ENCODE measurements at places on chromosomes 3 and 15. TPM values are rescaled to one million over a fixed set of nuclear protein-coding genes. Genes with fewer than 3 reads are reported as not detected.

The ARNT2 gene
- not detected for total RNA-seq

The ISY1 gene
- total RNA-seq, result 36.0 TPM

The RTP3 gene
- total RNA-seq, result not detected

DNA sequence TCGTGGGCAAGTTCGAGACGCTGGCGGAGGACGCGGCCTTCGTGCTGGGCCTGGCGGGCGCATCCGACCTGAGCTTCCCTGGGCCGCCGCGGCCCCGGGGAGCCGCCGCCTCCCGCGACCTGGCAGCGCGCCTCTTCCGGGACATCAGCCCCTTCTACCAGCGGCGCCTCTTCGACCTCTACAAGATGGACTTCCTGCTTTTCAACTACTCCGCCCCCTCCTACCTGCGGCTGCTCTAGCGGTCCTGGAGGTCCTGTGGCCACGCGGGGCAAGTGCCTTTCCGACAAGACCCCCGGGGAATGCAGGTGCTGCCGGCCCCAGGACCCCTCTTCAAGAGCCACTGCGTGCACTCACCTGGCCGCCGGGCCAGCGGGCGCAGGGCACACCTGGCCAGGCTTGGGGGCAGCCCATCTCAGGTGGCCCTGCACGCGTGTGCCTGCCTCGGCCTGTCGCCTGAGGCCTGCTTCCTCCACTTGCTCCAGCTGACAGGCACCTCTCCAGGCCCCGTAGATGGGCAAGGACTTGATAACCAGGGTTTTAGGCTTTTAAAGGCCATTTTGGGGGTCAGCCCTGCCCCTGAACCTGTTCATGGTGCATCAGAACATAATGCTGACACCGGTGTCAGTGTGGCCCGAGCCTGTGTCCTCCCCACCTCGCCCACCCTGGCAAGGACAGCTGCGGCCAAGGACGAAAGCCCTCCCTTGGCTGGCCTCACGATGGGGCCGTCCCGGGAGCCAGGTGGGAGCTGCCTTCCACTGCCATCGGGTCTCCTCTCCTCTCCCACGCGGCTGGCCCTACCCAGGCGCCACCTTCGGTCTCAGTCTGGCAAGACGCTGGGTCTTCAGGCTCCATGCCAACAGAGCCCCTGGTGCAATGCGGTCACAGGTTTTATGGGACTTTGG lies 16.1 kb downstream of the C3orf22 start:
- H3K4me1 ChIP-seq, result no peaks in the 10 kb centered on the region
- H3K4me3 ChIP-seq, result no peak overlapping the region
- H3K27ac ChIP-seq, result no peak overlapping the region

DNA sequence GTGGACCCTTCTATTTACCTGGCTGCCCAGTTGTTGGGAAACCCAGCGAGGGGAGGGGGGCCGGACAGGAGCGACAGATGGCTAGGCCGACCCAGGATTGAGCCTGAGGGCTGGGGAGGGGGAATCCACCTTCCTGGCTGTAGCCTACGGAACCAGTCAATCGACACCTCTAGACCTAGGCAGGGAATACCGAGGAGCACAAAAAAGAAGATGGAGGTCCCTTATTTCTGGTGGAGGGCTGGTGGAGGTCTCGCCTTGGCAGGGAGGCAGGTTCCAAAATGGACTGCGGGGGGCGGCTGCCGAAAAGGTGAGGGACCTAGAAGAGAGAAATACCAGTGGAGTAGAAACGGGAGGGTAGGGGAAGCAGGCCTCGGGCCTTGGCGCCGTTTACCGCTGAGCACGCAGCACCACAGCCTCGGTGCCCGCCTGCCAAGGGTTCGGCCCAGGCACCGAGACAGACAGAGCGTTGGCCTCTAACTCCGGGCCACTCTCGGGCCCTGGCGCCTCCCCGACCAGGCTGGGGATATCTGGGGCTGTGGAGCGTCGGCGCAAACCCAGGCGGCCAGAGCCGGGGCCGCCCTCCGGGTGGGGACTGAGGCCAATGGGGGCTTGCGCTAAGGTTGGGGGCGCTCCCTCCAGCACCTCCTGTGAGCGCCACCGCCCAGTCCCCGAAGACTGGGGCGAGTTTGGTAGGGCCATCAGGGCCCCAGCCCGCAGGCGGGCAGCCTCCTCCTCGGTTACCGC lies 1.6 kb downstream of the ANKRD63 start:
- H3K27ac ChIP-seq, result no peak overlapping the region
- H3K36me3 ChIP-seq, result no peaks in the 10 kb centered on the region
- no peak overlapping the region for H3K4me3 ChIP-seq
- H3K27me3 ChIP-seq, result peaks cover 13% of the 10 kb centered on the region
- H3K4me1 ChIP-seq, result no peaks in the 10 kb centered on the region
- no peak for DNase-seq

GRCh38 chr3:63726656-63727055 lies 74.2 kb downstream of the SNTN start:
- H3K27me3 ChIP-seq, result no peaks in the 10 kb centered on the region
- no peak overlapping the region for H3K4me3 ChIP-seq
- DNase-seq, result no peak
- no peak overlapping the region for H3K27ac ChIP-seq
- no peaks in the 10 kb centered on the region for H3K36me3 ChIP-seq
- H3K4me1 ChIP-seq, result no peaks in the 10 kb centered on the region

GRCh38 chr3:120441776-120442175 lies 9.0 kb downstream of the FSTL1 start:
- H3K4me1 ChIP-seq, result no peaks in the 10 kb centered on the region
- no peak overlapping the region for H3K4me3 ChIP-seq
- no peaks in the 10 kb centered on the region for H3K27me3 ChIP-seq
- no peak for DNase-seq
- H3K27ac ChIP-seq, result no peak overlapping the region

DNA sequence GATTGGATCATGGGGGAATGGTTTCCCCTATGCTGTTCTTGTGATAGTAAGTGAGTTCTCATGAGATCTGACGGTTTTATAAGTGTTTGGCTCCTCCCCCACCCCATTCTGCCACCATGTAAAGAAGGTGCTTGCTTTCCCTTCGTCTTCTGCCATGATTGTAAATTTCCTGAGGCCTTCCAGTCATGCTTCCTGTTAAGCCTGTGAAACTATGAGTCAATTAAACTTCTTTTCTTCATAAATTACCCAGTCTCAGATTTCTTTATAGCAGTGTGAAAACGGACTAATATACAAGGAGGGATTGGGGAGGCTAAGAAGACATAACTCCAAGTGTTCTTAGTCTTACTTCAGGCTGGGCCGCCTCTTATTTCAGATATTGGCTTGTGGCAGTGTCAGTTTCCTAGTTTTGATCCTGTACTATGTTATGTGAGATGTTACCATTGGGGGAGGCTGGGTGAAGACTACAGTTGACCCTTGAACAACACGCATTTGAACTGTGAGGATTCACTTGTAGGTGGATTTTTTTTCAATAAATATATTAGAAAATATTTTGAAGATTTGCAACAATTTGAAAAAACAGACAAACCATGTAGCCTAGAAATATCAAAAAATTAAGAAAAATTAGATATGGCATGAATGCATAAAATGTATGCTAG lies 44.9 kb downstream of the NMD3 start:
- H3K36me3 ChIP-seq, result no peaks in the 10 kb centered on the region
- no peak overlapping the region for H3K4me3 ChIP-seq
- DNase-seq, result no peak

DNA sequence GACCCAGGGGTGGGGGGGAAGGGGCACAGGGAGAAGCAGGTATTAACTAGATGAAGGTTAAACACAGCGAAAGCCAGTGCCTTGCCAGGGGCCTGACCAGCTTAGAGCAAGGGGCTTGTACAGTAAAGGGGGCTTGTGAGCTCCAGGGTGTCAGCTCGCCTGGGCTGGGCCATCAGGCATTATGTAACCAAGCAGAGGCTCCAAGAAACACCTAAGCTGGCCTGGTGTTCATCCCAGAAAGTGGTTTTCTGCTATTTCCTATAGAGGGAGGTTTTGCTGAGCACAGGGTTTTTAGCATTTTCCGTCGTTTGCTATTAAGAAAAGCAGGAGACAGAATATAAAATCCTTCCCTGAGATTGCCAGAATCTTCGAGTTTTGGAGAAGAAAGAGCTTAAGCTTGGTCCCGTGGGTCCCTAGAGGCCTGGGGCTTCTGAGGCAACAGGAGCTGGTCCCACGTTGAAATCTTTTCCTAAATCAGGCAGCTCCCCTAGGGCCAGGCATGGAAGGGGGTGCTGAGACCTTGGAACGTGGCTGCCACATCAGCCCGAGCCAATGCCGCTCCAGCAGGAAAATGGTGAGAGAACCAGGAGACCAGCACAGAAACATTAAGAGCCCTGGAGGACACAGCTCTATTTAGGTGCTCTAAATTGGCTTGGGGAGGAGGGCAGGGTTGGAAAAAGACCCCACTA lies 71.4 kb downstream of the ISG20 start:
- no peak overlapping the region for H3K27ac ChIP-seq
- H3K36me3 ChIP-seq, result no peaks in the 10 kb centered on the region
- no peaks in the 10 kb centered on the region for H3K27me3 ChIP-seq
- H3K4me3 ChIP-seq, result no peak overlapping the region
- H3K4me1 ChIP-seq, result peaks cover 7% of the 10 kb centered on the region

GRCh38 chr15:71447328-71448250 lies 332.3 kb downstream of the THSD4 start:
- H3K36me3 ChIP-seq, result no peaks in the 10 kb centered on the region
- H3K4me3 ChIP-seq, result no peak overlapping the region
- no peaks in the 10 kb centered on the region for H3K27me3 ChIP-seq
- H3K4me1 ChIP-seq, result no peaks in the 10 kb centered on the region
- no peak for DNase-seq

DNA sequence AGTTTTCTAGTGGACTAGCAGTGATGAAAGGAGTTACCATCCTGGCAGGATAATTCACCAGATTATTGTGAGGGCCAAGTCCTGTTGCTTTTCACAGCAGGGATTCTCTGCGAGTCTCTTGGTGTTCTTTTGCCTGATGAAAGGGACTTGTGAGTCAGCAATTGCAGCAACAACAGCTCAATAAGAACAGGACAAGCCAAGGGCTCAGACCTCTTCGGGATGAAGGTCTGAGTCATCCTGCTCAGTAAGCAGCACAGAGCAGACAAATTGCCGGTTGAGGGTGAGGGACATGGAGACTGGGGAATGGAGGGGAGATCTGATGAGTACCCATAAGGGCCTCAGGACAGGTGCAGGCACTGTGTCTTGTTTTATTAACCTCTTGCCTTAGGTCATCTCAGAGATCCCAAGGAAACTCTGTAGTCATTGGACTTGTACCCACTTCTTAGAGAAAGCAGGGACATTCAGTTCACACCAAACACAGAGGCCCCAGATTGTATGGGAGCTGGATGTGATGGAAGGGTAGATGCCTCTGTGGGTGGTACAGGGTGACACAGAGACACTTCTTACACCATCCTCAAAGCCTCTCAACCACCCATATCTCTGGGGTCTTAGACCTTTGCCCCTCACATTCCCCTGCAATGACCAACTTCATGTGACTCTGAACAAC lies 173.8 kb upstream of the TLE3 start:
- H3K4me1 ChIP-seq, result peaks cover 10% of the 10 kb centered on the region
- H3K36me3 ChIP-seq, result no peaks in the 10 kb centered on the region

Measured in naive thymus-derived CD4-positive, alpha-beta T cell (primary cell).